ENCODE measurements at places on chromosomes 11 and 22.

DNA sequence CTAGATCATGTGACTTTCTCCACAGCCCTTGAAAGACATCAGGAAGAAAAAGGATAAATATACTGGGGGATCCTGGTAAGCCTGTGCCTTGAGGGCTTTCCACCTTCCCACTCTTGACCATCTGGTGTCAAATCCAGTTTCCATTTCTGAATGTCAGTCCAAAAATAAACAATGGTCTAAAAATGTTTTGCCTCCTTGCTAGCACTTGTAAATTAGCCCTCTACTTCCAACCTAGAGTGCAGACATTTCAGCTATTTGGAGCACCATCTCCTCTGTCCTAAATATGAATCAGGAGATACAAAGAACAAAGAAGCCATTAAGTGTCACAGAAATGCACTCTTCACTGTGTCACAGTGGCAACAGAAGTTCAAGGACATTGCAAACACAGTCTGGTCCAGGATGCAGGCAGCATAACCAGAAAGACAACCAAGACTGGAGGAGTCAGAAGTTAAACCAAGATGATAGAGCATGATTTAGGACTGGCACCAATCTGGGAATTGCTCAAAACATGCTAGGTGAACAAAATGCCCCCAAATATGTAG, 88.1 kb downstream of the CCDC34 start:
- no peak for DNase-seq

DNA sequence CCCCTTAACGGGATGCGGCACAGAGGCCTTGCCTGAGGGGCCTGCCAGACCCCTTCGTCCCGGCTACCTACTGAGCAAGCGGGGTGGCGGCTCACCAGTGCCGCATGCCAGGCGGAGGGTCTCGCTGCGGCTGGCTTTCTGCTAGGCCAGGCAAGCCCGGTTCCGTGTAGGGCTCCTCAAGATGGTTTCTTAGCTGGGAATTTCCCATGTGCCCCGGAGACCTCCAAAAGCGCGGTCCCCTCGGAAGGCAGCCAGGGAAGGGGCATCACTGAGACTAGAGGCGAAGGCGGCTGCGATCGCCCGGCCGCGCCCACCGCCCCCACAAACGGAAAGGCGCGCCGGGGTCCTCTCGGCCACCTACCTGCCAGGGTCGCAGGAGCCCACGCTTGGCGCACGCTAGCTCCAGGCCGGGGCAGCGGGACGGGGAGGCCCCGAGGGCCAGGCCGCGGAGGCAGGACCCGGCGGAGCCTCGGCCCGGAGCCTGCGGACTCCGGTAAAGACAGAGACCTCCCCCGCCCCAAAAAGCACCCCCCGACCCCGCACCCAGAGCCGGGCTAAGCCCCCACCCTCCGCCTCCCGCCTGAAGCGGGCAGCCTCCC, 23.8 kb downstream of the MICAL3 start:
- no peak for DNase-seq

GRCh38 chr22:50674130-50674500, 1.5 kb downstream of the SHANK3 start:
- DNase-seq, result no peak

DNA sequence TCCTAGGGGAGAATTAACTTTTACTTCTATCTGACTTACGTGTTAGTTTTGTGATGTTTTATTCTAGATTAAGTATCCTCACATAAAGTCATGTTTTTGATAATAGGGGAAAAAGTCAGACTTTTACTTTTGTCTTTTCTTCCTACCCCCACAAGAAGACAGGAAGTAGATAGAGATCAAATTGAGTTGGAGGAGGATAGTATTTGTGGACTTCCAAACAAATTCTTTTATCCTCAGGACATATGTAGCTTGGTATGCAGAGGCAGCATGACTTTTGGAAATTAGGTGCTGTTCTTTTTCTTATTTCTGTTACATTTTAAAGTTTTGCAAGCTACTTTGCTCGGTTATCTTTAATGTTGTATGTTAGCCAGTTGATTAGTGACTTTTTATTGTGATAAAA, 61.4 kb downstream of the MTMR3 start:
- DNase-seq, result no peak

DNA sequence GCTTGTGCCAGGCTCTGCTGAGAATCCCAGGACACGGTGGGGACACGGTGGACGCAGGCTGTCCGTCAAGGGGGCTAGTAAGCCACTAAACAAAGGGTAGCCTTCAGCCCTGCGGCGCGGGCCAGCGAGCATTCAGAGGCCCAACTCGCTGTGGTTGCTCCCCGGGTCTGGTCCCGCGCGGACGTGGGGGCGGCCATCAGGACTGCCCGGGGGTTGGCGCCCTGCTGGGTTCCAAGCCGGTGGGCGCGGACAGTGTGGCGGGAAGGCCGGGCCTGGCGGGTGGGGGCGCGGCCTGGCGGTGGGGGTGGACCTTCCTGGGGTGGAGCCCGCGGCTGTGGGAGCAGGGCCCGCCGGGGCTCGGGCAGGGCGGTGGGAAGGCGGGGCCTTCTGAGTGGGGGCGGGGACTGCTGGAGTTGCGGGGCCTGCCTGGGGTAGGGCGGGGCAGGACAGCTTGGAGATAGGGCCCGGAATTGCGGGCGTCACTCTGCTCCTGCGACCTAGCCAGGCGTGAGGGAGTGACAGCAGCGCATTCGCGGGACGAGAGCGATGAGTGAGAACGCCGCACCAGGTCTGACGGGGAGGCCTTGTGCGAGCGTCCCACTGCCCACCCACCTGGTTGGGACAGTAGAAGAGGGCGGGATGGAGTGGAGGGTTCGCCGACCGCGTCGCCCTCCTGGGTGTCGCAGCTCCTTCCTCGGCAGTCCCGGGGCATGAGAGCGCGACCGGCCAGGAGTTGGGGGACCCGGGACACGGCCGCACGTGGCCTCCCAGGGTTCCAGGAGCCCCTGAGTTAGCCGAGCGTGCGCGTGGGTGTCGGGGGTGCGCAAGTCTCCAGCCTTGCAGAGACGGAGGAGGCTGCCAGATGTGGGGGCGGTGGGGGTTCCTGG, at the start of gene SERHL2:
Gene SERHL2 (plus strand): TSS at position 482 of the 887 bp plus-strand sequence. CDS start 65 bp downstream, at position 547.
- DNase-seq, result peak; percentile 79

All from NCI-H1436 (cell line).